ENCODE measurements at places on chromosomes 13 and 19. TPM values are rescaled to one million over a fixed set of nuclear protein-coding genes. Genes with fewer than 3 reads are reported as not detected.
A peak's percentile ranks its signal among the peaks of the same experiment; 100 is the strongest.

GRCh38 chr13:43787518-43787891, 733 bp upstream of the ENOX1 start:
- H3K27ac ChIP-seq = peak overlapping the region; percentile 82
- H3K4me1 ChIP-seq = peaks cover 5% of the 10 kb centered on the region
- H3K27me3 ChIP-seq = no peaks in the 10 kb centered on the region
- no peaks in the 10 kb centered on the region for H3K36me3 ChIP-seq

Gene IGFL2
- not detected for polyA plus RNA-seq

DNA sequence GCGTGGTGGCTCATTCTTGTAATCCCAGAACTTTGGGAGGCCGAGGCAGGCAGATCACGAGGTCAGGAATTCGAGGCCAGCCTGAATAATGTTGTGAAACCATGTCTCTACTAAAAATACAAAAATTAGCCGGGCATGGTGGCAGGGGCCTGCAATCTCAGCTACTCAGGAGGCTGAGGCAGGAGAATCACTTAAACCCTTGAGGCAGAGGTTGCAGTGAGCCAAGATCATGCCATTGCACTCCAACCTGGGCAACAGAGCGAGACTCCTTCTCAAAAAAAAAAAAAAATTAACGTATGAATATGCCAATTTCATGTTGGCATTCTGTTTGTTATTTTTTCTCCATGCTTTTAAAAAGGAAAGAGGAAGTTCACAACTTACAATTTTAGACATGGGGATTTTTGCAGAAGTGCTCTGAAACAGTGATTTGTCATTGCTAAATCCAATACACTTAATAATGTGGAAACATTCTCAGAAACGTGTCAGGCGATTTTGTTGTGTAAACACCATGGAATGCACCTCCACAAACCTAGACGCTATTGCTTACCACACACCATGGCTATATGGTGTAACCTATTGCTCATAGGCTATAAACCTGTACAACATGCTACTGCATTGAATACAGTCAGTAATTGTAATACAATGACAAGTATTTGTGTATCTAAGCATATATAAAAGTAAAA, 115.9 kb upstream of the PCDH20 start:
- no peaks in the 10 kb centered on the region for H3K4me1 ChIP-seq
- no peaks in the 10 kb centered on the region for H3K36me3 ChIP-seq
- H3K27ac ChIP-seq = no peak overlapping the region
- no peaks in the 10 kb centered on the region for H3K27me3 ChIP-seq
- DNase-seq = no peak

GRCh38 chr19:19107654-19108053, 30.6 kb downstream of the TMEM161A start:
- H3K4me1 ChIP-seq = peaks cover 6% of the 10 kb centered on the region
- H3K27me3 ChIP-seq = no peaks in the 10 kb centered on the region
- no peak overlapping the region for H3K4me3 ChIP-seq
- H3K36me3 ChIP-seq = no peaks in the 10 kb centered on the region

DNA sequence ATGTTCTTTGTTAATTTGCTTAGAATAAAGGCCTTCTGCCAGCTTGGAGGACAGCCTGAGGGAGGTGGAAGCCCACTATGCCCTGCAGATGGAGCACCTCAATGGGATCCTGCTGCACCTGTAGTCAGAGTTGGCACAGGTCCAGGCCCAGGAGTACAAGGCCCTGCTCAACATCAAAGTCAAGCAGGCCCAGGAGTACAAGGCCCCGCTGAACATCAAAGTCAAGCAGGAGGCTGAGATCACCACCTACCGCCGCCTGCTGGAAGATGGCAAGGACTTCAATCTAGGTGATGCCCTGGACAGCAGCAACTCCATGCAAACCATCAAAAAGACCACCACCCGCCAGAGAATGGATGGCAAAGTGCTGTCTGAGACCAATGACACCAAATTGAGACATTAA, 41.7 kb downstream of the ZNF85 start:
- DNase-seq = peak; percentile 9
- H3K36me3 ChIP-seq = no peaks in the 10 kb centered on the region
- H3K4me3 ChIP-seq = no peak overlapping the region
- H3K27me3 ChIP-seq = no peaks in the 10 kb centered on the region
- H3K27ac ChIP-seq = no peak overlapping the region
- no peaks in the 10 kb centered on the region for H3K4me1 ChIP-seq
